ENCODE measurements at places on chromosomes 13 and 19.

DNA sequence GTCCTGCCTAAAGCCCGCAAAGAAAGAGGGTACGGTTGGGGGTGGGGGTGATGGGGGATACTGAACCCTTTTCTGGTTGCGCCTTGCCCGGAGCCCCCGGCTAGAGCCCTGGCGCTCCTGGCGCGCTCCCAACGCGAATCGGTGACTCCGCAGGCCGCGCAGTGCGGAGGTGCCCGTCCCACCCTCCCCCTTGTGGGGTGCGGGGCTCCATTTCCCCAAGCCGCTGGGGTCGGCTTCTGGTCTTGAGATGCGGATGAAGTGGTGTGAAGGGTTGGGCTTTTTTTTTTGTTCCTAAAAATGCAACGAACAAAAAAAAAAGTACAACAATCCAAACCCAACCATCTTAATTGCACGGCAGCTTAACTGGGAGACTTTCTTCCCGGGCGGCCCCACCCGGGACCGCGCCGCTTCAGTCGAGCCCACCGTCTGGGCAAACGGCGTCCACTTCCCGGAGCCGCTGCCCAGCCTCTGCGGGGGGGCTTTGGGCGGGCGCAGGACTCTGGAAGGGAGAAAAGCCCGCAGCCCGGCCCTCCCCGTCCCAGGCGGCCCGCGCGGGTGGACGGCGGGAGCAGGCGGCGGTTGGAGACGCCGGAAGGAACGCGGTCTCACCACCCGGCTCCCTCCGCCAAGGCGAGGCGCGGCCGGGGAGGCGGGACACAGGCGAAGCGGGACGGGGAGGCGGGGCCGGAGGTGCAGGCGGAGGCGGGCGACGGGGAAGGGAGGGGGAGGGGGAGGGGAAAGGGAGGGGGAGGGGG lies 504 bp upstream of the TRIM13 start:
- peak; percentile 70 for DNase-seq

DNA sequence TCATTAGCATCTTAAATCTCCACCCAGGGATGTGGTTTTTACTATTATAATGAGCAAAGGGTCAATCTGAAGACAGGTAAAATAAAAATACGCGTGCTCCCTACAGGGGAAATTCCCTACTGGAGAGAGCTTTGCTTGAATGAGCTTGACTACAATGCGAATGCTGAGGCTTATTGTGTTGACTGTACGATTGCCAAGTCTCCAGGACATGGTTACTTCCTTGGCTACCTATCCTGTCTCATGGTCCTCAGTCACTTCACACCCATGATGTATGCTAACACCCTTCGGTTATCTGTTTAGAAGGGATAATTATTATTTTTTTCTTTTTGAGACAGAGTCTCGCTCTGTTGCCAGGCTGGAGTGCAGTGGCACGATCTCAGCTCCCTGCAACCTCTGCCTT lies 61.7 kb downstream of the ZNF627 start:
- no peak for DNase-seq

DNA sequence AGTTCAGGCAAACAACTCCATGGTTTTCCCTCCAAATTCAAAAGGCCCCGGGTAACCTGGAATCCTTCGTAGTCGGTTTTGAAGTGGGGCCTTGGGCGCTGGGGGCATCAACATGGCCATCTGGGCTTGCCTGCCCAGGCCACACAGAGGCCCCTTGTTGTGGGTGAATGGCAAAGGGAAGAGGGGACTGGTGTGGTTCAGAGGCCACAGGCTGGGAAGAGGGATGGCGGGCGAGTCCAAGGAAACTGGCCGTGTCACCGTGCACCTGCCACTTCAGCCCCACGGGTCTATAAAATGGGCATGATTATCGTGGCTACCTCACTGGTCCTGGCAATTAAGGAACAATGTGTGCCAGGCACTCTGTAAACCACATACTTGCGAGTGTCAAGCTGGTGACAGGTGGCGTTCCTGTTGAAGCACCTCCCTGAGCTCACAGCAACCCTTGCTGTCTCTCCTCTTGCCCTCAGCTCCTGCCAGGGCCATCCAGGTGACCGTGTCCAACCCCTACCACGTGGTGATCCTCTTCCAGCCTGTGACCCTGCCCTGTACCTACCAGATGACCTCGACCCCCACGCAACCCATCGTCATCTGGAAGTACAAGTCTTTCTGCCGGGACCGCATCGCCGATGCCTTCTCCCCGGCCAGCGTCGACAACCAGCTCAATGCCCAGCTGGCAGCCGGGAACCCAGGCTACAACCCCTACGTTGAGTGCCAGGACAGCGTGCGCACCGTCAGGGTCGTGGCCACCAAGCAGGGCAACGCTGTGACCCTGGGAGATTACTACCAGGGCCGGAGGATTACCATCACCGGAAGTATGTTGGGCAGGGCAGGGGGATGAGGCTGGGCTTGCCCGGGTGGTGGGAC lies 1.3 kb downstream of the LSR start:
- no peak for DNase-seq

- no peak for DNase-seq
Measured at GRCh38 chr13:31880851-31881494, 141.6 kb downstream of the RXFP2 start.

GRCh38 chr13:27810461-27810860 lies 18.2 kb downstream of the GSX1 start:
- no peak for DNase-seq

DNA sequence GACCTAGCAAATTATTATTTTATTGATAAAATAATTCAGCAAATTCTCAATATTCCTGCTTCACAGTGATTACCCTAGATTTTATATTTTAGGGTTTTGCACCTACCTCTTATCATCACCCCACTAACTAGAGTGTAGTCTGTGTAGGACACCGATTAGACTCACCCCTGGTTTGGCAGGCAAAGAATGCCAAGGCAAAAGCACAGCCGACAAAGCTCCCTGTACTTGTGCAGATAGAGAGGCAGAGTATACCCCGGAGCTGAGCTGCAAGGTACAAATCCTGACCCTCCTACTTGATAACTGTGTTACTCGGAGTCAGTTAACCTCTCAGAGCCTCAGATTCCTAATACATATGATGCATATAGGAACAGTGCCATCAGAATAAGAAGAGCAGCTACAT lies 225.7 kb downstream of the ENOX1 start:
- DNase-seq = no peak

GRCh38 chr19:42424712-42425131 lies 2.5 kb downstream of the LIPE start:
- DNase-seq = no peak

- no peak for DNase-seq
Measured at GRCh38 chr19:7533281-7533885, 2.1 kb upstream of the PNPLA6 start.

GRCh38 chr13:74191410-74191809 lies 57.2 kb upstream of the KLF12 start:
- DNase-seq = no peak

GRCh38 chr13:72851678-72852014 lies 69.7 kb downstream of the PIBF1 start:
- no peak for DNase-seq

GRCh38 chr19:49894011-49894664 lies 2.5 kb downstream of the IL4I1 start:
- DNase-seq = no peak

DNA sequence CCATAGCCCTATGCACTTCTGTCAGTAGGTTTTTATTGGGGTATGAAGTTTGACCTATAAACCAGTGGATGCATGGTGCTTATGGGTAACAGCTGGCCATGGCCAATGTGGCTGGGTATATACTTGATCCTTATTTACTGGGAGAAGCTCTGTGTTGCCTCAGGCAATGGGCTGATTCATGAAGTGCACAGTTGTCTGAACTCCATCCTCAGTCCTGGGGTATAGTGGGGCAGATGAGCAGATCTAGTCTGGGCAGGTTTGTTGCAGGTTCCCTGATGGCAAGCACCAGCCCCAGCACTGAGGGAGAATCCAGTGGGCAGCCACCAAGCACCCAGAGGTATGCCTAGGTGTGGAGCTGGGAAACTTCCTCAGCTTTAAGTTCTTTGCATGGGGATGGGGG lies 274.4 kb downstream of the TDRD3 start:
- no peak for DNase-seq

DNA sequence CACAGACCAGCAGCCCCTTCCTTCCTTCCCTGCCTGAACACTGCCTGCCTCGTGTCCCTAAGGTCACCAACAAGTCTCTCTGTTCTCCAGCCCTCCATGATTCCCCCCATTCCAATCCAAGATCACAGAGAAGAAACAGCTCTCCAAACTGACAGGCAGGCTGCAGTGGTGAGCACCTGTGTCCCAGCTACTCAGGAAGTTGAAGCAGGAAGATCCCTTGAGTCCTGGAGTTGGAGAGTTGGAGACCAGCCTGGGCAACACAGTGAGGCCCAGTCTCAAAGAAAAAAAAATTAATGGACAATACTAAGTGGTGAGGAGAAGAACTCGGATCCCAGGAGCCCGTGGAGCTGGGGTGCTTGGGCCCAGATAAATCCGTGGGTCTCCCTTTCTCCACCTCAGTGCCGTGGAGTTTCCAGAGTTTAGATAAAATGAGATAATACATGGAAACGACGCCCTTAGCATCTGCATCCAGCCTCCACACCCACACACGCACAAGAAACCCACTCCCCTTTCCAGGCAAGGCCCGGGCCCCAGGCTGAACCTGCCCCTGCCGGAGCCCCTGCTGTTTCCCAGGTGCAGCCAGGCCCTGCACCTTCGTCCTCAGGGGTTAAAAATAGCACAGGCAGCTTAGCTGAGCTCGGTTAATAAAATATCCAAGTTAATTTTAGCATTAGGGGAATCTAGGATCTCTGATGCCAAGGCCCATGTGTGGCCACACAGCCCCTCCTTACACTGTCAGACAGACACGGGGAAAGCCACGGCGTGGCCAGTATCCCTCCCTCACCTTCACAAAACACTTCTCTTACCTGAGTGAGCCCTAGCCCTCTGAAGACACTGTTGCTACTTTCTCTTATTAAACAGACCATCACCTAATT lies 4.7 kb downstream of the RASA3 start:
- DNase-seq = no peak

DNA sequence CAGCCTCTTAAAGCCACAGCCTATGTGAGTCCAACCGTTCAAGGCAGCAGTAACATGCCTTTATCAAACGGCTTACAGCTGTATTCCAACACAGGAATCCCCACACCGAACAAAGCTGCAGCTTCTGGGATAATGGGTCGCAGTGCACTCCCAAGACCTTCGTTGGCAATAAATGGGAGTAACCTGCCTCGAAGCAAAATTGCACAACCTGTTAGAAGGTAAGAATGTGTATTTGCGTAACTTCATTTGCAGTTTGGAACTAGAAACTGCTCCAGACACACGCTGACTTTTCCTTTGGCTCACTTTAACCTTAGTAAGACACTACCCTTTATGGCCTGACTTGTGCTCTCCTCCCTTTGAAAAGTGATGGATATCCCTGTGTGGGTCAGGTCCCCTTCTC lies 63.4 kb downstream of the SLAIN1 start:
- no peak for DNase-seq

DNA sequence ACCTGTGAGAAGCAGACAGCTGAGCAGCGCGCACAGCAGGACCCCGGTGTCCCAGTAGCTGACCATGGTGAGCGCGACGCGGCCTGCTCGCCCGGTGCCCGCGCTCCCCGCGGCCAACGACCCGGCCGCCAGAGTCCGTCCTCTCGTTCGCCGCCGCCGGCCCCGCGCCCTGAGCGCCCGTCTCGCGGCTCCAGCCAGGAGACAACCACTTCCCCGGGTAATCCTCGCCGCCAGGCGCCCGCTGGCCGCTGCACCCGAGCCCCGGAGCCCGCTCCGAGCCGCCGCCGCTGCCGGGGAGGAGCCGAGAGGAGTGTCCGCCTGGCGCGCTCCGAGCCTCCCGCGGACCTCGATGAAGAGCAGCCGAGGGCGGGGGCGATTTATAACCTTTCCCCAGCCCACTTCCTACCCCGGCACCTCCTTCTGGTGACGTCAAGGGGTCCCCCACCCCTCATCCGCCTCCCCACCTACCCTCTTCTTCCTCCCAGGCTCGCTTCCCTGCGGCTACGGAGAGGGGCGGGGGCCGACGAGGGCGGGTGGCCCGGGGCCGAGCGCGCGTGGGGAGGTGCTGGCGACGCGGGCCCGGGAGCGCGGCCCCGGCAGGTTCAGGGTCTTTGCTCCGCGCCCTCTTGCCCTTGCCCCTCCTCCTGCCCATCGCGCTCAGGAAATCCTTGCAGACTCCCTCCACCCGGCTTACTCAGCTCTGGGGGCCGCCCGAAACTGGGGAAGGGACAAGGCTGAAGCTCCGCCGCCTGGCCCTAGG lies at the start of gene FLT1:
Gene FLT1 (minus strand): TSS at position 351 of the 760 bp plus-strand sequence. CDS start 285 bp downstream, at position 66.
- no peak for DNase-seq

GRCh38 chr19:5718037-5718578 lies 1.8 kb downstream of the LONP1 start:
- DNase-seq = no peak

- no peak for DNase-seq
Measured at GRCh38 chr19:11256189-11256588, 6.1 kb downstream of the DOCK6 start.

GRCh38 chr13:76975863-76976262 lies 16.0 kb upstream of the CLN5 start:
- DNase-seq = no peak

DNA sequence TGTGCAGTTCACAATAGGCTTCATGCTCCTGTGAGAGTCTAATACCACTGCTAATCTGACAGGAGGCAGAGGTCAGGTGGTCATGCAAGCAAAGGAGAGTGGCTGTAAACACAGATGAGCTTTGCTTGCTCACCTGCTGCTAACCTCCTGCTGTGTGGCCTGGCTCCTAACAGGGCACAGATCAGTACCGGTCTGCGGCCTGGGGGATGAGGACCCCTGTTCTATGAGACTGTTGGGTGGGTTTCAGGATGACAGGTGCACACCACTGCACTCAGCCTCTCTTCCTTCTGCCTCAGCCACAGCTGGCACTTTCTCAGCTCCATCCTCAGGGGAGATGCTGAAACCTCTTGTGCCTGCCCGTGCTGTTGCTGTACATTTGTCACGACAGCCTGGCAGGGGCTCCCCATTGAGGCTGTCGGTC lies 9.7 kb downstream of the CLEC4G start:
- DNase-seq = no peak

DNA sequence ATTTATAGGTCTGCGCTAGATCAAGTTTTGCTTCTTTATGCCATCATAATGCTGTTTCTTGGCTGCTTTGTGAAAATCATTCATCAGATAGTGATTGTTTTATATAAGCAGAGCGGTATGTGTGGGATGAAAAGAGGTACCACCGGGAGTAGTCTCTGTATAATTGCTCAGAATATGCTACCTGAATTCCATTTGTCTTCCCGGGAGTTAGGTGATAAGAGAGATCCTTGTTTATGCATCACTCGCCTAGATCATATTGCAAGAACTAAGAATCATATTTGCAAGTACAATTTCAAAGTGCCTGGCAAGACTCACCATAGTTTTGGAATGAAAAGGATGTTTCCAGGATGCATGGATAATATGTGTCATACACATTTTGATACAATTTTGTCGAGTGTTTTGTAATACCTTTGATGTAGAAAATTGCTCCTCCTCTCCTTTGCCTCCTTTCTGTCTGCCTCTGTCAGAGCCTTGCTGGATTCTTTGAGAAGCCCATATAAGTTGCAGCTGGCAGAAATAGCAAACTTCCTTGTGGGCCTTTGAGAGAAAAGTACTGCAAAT lies 1306.0 kb upstream of the SLC10A2 start:
- no peak for DNase-seq

DNA sequence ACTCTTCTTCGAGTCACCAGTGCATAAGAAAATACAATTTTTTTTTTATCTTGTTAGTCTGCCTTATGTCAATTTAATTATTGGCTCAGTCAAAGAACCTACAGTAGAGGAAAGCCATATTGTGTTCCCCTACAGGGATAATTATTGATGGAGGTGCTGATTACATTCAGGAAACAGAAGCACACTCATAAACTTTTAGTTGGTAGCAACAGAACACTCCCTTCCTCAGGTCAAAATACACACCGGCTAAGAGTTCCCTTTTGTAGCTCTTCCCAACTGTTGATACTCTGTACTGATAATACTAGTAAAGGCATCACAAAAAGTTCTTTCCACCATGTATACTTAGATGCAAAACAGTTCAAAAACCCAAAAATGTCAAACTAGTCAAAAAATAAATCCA lies 18.4 kb downstream of the FOXO1 start:
- no peak for DNase-seq
